ENCODE measurements at places on chromosomes 13 and 19. TPM values are rescaled to one million over a fixed set of nuclear protein-coding genes. Genes with fewer than 3 reads are reported as not detected.

DNA sequence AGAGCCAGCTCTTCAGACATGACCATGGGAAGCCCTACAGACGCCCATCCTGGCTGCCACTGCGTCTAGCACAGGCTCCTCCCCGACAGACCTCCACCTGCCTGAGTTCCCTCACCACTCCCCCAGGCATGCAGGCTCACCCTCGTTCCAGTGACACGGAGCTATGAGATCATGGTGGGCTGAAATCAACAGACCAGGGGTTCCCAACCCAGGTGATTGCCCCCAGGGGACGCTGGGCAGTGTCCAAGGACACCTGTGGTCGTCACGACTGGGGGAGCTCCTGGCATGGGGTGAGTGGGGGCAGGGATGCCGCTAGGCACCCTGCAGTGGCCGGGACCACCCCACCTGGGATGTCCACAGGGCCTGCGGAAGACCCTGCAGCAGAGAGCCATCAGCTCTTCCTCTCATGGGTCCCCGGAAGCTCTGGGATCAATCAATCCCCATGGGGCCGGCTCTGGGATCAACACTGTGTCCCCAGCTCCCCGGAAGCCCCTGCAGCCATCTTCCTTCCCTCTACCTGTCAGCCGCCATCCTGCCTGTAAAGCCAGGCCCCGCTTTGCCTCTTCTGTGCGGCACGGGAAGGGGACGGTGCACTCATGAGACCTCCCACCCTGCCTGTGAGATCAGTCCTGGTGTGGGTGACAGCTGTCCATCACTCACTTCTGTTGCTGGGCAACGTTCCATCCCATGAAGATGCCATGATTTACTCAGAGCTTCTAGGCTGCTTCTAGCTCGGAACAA lies 12.8 kb upstream of the MADCAM1 start:
- no peak for DNase-seq

DNA sequence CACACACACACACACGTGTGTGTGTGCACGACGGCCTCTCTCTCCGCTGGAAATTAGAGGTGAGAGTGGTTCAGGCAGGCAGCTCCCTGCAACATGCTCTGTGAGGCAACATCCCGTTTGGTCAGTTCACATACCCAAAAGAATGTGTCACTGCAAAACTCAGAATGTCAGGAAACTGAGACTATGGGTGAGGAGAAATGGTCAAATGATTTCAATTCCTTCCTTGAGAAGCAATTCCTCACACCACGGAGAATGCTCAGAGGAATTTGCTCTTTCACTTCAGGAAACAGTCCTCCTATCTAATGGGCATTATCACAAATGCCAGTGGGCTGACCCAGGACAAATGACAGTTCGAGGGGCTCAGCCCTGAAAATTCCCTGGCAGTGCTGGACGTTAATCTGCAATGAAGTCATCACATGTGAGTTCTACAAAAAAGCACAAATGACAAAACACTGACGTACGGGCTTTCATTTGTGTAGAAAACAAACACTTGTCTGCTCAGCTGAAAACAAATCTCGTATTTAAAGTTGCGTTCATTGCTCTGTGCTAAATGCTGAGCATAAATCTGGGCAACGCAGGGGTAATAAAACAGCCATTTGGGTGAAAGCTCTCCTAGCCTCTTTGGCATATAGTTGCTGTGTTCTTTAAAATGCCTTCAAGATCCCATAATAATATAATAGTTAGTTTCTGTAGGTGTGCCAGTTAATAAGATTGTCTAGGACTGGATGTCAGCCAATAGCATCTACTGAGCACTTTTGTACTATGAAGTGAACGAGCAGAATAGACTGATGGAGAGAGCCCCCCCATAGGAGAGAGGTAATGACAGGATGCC lies 18.6 kb upstream of the LATS2 start:
- DNase-seq = no peak

- no peak for DNase-seq
Measured at GRCh38 chr13:95181586-95181985, 119.7 kb downstream of the ABCC4 start.

GRCh38 chr13:35954207-35954560 lies 177.0 kb downstream of the DCLK1 start:
- no peak for DNase-seq

DNA sequence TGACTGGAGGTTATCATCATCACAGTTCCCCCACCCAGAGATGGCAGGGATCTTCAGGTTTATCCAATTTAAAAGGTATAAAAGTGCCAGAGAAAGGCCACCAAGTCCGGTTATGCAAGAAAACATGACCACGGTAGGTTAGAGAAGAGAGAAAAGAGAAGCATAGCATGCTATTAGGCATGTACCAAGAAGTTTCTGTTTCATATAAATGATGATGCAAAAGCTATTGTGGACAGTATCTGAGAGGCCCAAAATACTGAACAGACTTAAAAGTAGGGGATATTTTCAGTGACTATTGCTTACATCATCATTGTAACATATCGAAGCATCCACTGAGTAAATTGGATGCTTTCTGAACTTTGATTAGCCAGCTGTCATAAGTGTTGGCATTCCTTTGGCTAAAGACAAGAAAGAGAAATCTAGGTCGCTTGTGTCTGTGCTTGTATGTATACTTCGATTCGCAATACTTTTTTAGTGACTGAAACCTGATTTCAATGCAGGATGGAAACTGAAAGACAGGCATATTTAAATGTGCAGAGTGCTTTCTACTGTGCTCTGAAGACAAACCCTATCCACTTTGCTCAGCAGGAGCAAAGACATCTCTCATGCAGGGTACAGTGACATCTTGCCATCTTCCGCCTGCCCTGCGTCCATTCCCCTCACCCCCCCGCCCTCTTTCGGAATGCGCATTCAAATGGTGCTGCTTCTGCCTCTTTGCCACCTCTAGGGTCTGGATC lies 180.3 kb downstream of the SHISA2 start:
- DNase-seq = no peak

- DNase-seq = no peak
Measured at GRCh38 chr19:29568036-29569025, 37.8 kb upstream of the POP4 start.

GRCh38 chr13:98050041-98050466 lies 92.8 kb upstream of the FARP1 start:
- no peak for DNase-seq

- DNase-seq = no peak
Measured at GRCh38 chr13:51894239-51894638, 32.5 kb downstream of the CCDC70 start.

- DNase-seq = no peak
Measured at GRCh38 chr13:39676315-39676876, 20.9 kb downstream of the COG6 start.

- no peak for DNase-seq
Measured at GRCh38 chr13:93468433-93468832, 241.8 kb downstream of the GPC6 start.

DNA sequence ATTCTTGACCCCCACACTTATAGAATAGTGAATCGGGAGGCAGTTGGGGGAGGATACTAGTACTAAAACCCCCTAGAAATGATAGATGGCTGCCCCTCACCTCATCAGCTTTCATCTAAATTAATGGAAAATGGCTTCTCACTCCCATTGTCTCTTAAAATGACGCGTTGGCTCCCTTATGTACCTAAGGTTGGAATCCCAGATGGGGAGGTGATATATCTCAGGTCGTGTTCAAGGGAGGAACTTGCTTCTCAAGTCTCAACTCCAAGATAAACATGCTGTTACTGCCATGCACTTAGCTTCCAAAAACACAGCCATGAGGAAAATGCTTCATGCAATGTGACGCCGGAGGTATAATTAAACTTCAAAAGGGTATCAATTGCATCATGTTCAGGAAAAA lies 18.8 kb upstream of the UBE2L5 start:
- no peak for DNase-seq

- no peak for DNase-seq
Measured at GRCh38 chr13:31987535-31988170, 43.9 kb upstream of the FRY start.

GRCh38 chr13:47853236-47853635 lies 147.8 kb downstream of the SUCLA2 start:
- no peak for DNase-seq

DNA sequence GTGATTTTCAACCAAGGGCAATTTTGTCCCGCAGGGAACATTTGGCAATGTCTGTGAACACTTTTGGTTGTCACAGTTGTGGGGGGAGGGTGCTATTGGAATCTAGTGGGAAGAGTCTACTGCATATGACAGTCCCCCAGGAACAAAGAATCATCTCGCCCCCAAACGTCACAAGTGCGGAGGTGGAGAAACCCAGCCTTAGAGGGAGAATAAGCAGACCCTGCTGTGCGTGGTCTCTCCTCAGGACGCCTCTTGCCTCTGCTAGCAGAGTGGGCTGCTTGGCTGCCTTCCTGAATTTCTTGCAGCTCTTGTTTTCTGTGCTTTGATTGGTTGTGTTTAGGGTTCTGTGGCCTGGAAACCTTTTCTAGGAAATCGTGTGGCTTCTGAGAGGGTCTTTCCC lies 42.5 kb downstream of the NFIX start:
- no peak for DNase-seq

- no peak for DNase-seq
Measured at GRCh38 chr13:44401577-44401976, 28.0 kb downstream of the SERP2 start.

DNA sequence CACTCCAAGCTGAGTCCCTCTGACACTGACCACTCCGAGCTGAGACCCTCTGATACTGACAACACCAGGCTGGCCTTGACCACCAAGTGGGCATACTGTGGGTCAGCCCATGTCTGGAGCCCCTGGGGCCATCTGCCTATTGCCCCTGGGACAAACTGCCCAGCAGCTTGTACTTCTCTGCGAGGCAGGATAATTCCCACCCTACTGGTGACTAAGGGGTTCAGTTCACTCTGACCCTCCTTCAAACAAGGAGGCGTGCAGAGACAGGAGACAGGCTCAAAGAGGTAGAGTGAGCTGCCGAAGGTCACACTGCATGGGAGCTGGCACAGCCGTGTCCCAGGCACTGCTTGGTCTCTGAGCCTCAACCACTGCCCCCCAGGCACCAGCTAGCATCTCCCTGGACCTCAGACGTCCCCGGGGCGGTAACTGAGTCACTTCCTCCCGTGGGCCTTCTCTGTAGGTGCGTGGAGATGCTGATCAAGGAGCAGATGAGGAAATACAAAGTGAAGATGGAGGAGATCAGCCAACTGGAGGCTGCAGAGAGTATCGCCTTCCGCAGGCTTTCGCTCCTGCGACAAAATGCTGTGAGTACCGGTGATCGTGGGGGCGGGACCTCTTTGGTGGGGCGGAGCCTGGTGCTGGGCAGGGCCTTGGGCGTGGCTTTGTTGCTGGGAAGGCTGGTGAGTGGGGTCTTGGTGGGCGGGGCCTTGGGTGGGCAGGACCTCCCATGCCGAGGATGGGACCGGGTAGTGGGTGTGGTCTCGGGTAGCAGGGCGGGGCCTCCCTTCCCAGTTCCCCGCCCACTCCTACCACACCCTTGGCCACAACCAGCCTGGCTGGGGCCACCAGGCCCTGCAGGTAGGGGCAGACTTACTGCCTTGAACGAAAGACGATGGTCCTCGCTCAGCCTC lies 5.8 kb upstream of the USE1 start:
- no peak for DNase-seq

- no peak for DNase-seq
Measured at GRCh38 chr13:75804054-75804453, 167.9 kb downstream of the LMO7 start.

DNA sequence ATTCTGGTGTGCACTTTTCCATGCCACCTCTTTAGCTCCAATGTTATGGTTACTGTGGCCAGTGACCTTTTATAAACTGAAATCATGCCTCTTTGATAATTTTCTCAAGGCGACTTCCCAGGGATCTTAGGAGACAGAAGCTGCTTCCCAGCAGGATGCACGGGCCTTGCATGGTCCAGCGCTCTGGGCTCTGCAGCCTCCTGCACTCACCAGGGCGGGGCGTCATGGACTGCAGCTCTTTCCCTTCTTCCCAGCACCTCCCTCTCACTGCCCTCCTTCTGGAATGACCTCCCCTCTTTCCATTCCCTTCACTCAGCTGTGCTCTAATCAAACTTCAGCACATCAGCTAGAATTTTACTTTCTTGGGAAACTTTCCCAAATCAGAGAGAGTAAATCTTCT lies 318.3 kb downstream of the IRS2 start:
- no peak for DNase-seq

GRCh38 chr13:49935171-49936074 lies 717 bp downstream of the SPRYD7 start:
- DNase-seq = no peak

GRCh38 chr13:91046715-91047327 lies 300.7 kb upstream of the MIR17HG start:
- no peak for DNase-seq

GRCh38 chr13:23383151-23383550 lies 50.4 kb downstream of the SACS start:
- DNase-seq = no peak

- no peak for DNase-seq
Measured at GRCh38 chr19:17873786-17874757, 2.3 kb downstream of the SLC5A5 start.

GRCh38 chr19:2239771-2240770 lies 3.4 kb downstream of the SF3A2 start:
- DNase-seq = no peak

GRCh38 chr19:1605236-1606137 lies at the start of gene UQCR11:
Gene UQCR11 (minus strand): TSS chr19:1605462. CDS start chr19:1605409, 53 bp downstream.
- peak; percentile 96 for DNase-seq

GJA3 gene
- total RNA-seq = not detected

ONECUT3 gene
- total RNA-seq = not detected

URAD gene
- not detected for total RNA-seq

PSG5 gene
- total RNA-seq = not detected

CGB3 gene
- not detected for total RNA-seq

FOXA3 gene
- not detected for total RNA-seq

CYP4F2 gene
- not detected for total RNA-seq

KIR2DL1 gene
- total RNA-seq = not detected

ZNF529 gene
- total RNA-seq = 20.1 TPM

ZNF665 gene
- total RNA-seq = 6.3 TPM

HCST gene
- 47.1 TPM for total RNA-seq

ERICH6B gene
- total RNA-seq = not detected

GIPR gene
- total RNA-seq = not detected

DAPK3 gene
- 119 TPM for total RNA-seq
